ENCODE measurements at places on chromosomes 3 and 15.

- no peak for DNase-seq
Measured at GRCh38 chr3:89360156-89360555, 252.7 kb downstream of the EPHA3 start.

DNA sequence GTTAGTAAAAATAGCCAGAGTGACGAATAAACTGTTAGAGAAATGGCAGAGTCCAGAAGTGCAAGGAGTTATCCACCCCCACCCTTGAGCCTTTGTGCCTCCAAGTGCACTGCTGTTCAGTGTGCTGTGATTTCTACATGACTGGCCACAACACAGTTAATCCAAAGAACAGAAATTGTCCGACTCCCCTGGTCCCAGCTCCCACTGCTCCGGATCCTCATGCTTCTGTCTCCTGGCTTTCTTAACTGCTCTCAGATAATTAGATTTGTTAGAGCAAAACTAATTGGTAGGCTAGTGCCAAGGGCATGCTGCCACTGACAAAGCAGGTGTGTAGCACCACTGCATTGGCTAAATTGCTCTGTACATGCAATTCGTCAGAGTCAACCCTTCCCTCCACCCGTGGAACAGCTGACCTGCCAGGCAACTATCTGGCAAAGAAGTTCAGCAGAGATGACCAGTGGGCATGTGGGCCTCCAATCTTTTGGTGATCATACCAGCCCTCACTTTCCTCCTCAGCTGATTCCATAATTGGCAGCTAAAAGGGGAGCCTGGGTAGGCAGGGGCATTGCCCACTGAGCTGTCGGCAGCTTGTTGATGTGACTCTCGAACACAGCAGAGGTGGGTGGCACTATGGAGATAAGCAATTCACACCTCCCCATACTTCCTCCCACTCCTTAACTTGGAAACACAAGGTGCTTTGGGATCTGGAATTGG lies 18.9 kb upstream of the ACAP2 start:
- DNase-seq = no peak

- no peak for DNase-seq
Measured at GRCh38 chr3:25587094-25587493, 77.6 kb downstream of the TOP2B start.

- no peak for DNase-seq
Measured at GRCh38 chr3:195900436-195901355, 7.7 kb downstream of the TNK2 start.

DNA sequence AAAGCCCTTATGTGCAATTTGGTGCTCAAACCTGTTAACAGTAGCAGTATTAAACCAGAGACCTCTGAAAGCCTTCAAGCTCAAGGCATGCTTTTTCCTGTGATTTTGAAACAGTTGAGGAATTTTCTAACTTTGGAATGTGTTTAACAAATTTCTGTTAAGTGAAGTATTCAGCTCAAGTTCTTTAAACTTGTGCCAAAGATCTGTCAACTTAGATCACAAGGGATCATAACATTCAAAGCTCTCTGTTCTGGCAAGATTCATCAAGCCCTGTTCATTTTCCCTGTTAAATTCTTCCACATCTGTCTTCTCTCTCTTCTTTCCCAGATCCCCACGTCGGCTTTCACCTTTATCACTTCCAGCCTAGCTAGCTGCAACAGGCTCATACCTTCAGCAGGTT lies 28.8 kb upstream of the RYK start:
- DNase-seq = no peak
